ENCODE measurements at places on chromosomes 13 and 19.
A peak's percentile ranks its signal among the peaks of the same experiment; 100 is the strongest.

GRCh38 chr13:93343097-93343496, 116.5 kb downstream of the GPC6 start:
- no peak for DNase-seq

GRCh38 chr19:47615714-47616113, 6.8 kb downstream of the BICRA start:
- no peak for DNase-seq

DNA sequence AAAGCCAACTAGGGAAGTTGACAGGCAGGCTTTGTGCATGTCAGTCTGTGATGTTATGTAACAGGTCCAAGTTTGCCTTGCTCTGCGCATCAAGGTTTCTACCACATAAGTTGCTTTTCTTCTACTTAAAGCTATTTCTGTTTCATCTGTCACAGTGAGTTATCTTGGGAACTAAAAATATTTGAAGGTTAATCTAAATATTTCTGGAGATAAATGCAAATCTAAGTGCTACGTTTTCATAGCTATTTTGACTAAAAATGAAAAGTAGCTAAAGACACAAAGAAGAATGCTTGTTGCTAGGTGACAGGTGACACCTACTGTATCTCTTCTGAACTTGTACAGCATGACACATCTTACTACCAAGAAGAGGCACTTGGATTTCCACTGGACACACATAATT, 135.6 kb downstream of the KLF12 start:
- no peak for DNase-seq

GRCh38 chr13:27450921-27451471, 632 bp upstream of the MTIF3 start:
- peak; percentile 47 for DNase-seq
